NCI-H1930 (cell line): ENCODE measurements at places on chromosomes 11 and 22.

- no peak for DNase-seq
Measured at GRCh38 chr11:29606330-29607031, 410.3 kb downstream of the KCNA4 start.

DNA sequence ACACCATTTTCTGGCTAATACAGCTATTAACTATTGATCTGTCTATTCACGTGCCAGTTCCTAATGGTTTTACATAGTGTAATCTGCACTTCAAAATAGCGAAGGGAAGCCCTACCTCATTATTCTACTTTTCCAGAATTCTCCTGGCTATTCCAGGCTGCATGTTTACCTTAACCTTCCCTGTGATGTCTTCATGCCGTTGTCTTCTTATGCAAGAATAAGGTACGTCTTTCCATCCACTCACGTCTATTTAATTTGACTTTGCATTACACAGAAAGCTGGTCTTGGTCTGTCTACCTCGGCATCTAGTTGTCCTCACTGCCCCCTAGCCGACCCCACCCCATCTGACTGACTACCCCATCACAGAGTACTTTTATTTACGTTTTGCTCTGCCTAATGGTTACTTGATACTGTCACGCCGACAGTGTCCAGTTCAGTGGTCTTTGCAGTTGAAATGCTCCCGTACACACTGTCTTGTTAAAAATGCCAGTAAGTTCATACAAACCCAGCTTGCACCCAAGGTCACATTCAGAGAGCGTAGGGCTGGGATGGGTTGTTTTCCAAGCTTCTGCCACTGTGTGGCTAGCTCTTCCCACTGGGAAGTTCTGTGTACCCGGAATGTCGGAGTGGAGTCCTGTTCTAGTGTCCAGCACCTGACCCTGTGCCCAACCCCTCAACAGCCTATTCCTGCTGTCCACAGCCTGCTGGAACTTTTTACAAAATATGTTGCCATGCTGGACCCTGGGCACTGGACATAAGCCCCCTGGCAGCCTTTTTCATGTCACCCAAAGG is 15.0 kb downstream of the NEAT1 start:
- no peak for DNase-seq

DNA sequence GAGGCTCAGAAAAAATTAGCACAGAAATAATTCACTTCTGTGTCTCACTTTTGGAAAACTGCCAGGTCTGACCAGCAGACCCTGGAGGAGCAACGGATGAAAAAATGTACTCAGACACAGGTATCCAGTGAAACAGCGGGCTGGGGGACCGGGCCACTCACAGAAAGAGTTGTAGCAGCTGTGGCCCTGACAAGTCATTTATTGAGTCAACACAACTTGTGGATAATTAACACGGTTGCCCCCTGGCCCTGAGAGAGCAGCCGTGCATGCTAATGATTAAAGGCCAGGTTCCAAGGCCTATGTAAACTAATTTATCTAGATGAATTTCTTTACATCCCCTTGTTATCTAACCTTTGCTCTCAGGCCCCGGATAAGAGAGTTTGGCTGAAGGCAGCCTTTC is 131.3 kb downstream of the AASDHPPT start:
- DNase-seq: no peak

DNA sequence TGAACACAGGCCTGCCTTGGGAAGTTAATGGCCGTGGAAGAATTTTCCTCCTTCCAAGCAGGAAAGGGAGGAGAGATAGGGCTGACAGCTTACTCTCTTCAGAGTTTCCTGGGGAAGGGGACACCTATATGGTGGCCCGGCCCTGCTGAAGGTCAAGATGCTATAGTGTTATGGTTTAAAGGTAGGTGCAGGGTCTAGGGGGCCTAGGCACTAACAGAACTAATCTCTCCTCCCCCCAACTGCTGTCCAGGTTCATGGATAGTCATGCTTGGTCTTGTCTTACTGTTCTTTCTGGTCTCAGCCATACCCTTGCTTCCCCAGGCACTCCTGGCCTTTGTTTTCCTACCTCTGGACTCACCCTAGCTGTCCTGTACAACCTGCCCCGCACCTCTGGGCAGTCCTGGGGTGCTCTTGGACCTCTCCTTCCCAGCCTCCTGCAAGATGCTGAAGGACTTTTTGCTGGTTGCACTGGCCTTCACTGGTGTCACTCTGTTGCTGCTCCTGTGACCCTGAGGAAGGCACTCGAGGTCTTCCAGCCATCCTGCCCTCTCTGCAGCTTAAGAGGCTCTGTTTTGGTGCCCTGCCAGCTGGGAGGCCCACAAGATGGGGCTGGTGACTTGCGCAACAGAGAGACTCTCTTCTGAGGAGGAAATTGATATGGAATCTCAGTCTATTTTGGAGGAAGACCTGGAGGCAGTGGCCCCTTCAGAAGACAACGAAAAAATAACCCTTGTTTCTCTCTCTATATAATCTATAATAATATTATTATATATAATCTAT is 17.9 kb downstream of the SEC14L3 start:
- no peak for DNase-seq

- DNase-seq: no peak
Measured at GRCh38 chr22:19689408-19689807, 24.9 kb upstream of the SEPTIN5 start.

- no peak for DNase-seq
Measured at GRCh38 chr22:42829302-42829701, 27.8 kb downstream of the ARFGAP3 start.

DNA sequence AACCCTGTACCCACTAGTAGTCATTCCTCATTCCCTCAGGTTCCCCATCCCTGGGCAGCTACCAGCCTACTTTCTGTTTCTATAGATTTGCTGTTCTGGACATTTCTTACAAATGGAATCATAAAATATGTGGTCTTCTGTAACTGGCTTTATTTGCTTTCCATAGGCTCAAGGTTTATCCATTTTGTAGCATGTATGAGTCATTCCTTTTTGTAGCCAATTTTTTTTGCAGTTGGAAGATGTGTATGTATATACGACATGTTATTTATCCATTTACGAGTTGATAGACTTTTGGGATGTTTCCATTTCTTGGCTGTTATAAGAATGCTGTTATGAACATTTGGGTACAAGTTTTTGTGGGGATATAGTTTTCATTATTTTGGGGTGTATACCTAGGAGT is 130.6 kb downstream of the WNT11 start:
- DNase-seq: no peak

GRCh38 chr11:10911907-10912306 is 54.1 kb upstream of the ZBED5 start:
- DNase-seq: no peak

- no peak for DNase-seq
Measured at GRCh38 chr11:18066626-18067025, 20.6 kb upstream of the TPH1 start.

DNA sequence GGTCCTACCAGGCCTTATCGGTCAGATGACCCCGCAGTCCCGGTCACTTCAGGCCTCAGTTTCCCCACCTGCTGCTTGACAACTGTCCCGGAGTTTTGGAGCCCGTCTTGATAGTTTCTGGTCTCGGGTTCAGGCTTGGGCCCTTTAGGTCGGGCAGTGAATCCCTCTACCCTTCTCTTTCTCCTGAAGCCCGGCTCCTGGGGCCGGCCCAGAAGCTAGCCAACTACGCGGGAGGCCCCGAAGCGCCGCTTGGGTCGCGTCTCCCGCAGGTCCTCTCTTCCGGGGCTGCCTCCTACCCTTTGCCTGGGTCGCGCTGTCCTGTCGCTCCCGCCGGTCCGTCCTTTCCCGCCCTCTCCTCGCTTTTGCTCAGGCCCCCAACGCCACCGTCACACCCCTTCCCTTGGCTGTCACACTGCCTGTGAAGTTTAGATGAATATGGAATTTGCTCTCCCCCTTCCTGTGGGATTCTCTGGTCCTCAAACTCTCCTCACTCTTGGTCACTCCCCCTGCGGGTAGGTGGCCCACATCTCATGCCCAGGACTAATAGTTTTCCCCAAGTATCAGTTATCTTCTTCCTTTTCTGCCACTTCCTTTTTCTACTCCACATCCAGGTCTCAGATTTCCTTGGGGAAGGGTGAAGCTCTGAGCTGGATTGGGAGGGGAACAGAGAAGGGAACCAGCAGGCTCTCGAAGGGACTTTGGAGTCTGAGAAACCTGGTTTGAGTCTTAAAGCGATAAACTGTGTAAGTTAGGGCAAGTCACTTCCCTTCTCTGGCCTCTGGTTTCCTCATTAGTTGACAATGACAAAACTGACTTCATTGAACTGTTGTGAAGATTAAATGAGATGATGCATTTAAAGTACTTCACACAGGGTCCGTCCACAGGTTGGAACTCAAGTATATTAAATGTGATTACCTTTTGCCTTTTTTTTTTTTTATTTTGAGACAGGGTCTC is 790 bp downstream of the RAB1B start:
- no peak for DNase-seq

GRCh38 chr11:78914503-78914902 is 339.8 kb upstream of the NARS2 start:
- no peak for DNase-seq

DNA sequence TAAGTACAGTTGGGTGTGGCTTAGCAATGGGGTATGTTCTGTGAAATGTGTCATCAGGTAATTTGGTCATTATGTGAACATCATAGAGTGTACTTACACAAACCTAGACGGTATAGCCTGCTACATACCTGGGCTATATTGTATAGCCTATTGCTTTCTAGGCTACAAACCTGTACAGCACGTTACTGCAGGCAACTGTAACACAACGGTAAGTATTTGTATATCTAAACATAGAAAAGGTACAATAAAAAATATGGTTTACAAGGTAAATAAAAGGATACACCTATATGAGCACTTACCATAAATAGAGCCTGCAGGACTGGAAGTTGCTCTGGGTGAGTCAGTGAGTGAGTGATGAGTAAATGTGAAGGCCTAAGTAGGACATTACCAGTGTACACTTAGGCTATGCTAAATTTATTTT is 73.1 kb upstream of the GDPD4 start:
- DNase-seq: no peak

- no peak for DNase-seq
Measured at GRCh38 chr11:60563553-60564235, 48.5 kb downstream of the MS4A13 start.

- DNase-seq: no peak
Measured at GRCh38 chr11:61122761-61123160, 20.5 kb downstream of the CD5 start.

DNA sequence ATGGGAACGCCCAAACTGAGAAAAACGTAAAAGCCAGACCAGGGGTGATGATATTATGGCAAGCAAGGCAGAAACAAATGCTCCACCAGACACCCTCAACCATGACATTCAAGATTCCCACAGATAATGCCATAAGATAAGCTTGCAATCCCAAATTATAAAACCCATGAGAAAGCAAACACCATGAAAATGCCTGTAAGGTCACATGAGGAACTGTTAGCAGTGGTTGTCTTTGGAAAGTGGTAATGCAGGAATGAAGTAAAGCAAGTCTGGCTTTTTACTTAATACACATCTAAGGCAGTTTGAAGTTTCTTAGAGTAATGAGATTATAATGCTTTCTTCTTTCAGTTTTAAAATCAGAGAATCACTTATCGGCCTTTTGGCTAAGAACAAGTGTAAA is 111.0 kb downstream of the MN1 start:
- no peak for DNase-seq

DNA sequence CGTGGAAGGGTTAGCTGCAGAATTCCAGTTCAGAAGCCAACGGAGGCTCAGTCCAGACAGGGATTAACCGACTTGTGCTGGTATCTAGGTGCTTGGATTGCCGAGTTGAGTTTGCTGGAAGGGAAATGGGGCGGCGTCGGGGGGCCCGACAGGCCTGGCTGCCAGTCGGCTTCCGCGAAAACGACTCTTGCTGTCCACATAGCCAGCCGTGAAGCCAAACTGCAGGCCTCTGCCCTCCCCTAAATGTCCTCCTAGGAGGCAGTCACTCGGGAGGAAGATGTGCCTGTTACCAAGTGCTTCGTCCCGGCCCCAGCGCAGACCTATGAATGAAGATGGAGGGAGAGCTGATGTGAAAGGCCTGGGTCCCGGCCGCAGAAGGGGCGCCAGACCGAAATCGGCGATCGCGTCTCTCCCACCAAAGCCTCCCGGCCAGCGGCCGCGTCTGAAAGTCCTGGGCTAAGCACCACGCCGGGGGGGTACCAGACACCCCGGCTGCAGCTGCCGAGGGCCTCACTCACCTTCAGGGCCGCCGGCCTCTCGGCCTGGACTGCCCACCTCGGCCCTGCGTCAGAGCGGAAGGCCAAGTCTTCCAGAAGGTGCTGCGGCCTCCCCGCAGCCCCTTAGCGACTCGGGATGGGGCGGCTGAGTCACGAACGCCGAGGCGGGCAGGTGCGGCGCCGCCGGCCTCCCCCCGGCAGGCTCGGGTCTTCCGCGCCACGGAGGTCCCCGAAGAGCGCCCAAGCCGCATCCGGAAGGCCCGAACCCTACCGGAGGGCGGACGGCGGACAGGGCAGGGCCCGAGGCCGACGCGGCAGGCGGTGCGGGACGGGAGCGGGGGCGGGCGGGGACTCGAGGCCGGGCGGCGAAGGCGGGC is 7.5 kb downstream of the DPAGT1 start:
- DNase-seq: no peak

DNA sequence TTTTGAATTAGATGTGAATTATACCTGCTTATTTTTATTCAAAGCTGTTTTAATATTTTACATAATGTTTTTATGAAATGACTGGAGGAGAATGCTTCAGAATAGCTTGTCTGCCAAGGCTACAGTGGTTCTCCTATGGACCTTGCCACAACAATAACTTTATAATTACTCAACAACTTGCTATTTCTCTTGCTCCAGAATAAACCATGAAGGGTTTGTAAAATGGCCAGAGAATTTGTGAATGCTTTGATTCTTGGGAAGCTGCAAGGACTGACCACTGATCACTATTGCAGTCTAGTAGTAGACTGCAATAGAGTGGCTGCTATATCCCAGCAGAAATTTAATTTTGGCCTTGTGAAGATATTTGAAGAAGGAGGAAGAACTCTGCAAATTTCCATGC is 199.7 kb downstream of the FAT3 start:
- DNase-seq: no peak

GRCh38 chr11:25483915-25484635 is 847.9 kb upstream of the ANO3 start:
- no peak for DNase-seq

GRCh38 chr22:37553725-37554124 is 6.6 kb upstream of the CDC42EP1 start:
- no peak for DNase-seq

- no peak for DNase-seq
Measured at GRCh38 chr11:124898711-124899110, 1.0 kb upstream of the ROBO4 start.

GRCh38 chr22:36391638-36392037 is 3.9 kb upstream of the MYH9 start:
- DNase-seq: no peak

- DNase-seq: no peak
Measured at GRCh38 chr11:9687711-9688477, 24.0 kb downstream of the SWAP70 start.

GRCh38 chr22:29670626-29671025 is 49.2 kb upstream of the CABP7 start:
- no peak for DNase-seq

- no peak for DNase-seq
Measured at GRCh38 chr11:119586181-119586580, 142.8 kb downstream of the NECTIN1 start.

- DNase-seq: no peak
Measured at GRCh38 chr11:96311120-96311568, 31.9 kb downstream of the MAML2 start.

- DNase-seq: no peak
Measured at GRCh38 chr22:16824716-16825687, at the start of gene XKR3. TSS of gene XKR3 (minus strand) at chr22:16825411. CDS start at chr22:16808073, 17,338 bp downstream.

- no peak for DNase-seq
Measured at GRCh38 chr11:79259800-79260199, 181.0 kb downstream of the TENM4 start.

- no peak for DNase-seq
Measured at GRCh38 chr11:70506986-70507385, 108.7 kb downstream of the CTTN start.

GRCh38 chr11:61160487-61161189 is 588 bp downstream of the VPS37C start:
- DNase-seq: no peak
